ENCODE measurements at places on chromosomes 11 and 22.

DNA sequence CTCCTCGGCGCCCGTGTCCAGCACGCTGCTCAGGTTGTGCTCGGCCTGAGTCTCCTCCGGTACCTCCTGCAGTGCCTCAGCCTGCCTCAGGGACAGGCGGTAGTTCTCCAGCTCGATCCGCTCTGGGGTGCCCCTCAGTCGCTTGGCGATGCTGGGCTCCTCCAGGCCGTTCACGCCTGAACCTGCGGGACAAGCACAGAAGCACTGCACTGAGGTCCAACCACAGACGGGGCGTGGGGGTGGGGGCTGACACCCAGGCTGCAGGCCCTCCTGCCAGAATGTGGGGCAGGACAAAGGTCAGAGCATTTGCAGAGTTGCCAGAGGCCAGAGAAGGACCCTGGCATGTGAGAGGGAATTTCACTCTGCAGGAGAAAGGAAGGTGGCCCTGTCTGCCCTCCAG is 67.6 kb upstream of the BID start:
- no peak for DNase-seq

- no peak for DNase-seq
Observed at GRCh38 chr11:114197799-114198500, 98.2 kb upstream of the NNMT start.

GRCh38 chr22:39177456-39177775 is 24.9 kb upstream of the CBX7 start:
- DNase-seq = peak; percentile 61

- DNase-seq = no peak
Observed at GRCh38 chr22:22870577-22871404, 16.8 kb upstream of the IGLL5 start.

- DNase-seq = no peak
Observed at GRCh38 chr22:47157486-47158270, 395.2 kb downstream of the TBC1D22A start.

DNA sequence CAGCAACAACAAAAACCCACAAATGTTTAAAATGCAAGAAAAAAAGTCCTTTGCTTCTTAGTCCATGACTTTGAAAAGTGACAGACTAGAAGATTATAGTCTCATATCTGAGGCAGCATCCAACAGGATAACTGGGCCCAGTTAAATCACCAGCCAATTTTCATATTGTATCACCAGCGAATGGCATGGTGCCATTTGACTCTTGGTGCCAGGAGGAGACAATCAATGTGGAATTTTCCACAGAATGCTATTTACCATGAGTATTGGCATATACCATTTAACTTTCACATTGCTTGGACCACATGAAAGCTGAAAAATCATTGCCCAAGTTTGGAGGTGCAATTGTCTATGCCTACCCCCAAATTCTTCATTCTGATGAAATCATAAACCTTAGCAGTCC is 255.5 kb downstream of the TENM4 start:
- DNase-seq = no peak

GRCh38 chr22:26529345-26529744 is 17.1 kb upstream of the TFIP11 start:
- DNase-seq = no peak

DNA sequence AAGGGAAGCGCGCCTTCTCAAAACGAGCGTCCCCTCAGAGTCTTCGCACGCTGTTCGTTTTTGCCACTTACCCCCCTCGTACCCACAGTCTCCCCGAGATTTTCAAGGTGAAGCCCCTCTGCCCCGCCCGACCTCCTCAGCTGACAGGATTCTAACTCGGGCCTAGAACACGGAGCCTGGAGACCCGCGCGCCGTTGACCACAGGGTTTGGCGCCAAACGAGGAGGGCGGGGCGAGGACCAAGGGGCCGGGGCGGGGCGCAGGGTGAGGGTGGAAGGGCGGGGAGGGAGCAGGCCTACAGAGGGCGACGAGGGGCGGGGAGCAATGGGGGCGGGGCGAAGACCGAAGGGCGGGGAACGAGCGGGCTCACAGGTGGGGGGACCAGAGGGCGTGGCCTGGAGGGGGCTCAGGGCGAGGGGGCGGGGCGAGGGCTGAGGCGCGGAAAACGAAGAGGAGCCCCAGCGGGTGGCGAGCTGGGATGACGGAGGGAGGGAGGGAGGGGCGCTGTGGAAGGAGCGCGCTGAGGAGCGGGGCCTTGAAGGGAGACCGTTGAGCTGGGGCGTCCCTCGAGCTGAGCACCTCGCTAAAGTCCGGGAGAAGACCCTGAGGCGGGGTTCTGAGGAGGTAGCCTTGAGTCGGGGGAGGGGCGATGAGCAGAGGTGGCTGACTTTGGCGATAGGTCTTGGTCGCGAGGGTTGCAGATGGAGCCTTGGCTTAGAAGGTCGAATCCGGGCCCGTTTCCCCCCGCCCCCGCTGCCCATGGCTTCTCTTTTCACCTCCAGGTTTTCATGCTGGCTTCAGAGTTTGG is at the start of gene DMC1:
Gene DMC1, minus strand, starts transcription at position 212 of the 807 bp plus-strand sequence. CDS start 1,927 bp downstream, outside the sequence.
- peak; percentile 99 for DNase-seq

- DNase-seq = no peak
Observed at GRCh38 chr11:69035946-69036340, 12.8 kb upstream of the TPCN2 start.

DNA sequence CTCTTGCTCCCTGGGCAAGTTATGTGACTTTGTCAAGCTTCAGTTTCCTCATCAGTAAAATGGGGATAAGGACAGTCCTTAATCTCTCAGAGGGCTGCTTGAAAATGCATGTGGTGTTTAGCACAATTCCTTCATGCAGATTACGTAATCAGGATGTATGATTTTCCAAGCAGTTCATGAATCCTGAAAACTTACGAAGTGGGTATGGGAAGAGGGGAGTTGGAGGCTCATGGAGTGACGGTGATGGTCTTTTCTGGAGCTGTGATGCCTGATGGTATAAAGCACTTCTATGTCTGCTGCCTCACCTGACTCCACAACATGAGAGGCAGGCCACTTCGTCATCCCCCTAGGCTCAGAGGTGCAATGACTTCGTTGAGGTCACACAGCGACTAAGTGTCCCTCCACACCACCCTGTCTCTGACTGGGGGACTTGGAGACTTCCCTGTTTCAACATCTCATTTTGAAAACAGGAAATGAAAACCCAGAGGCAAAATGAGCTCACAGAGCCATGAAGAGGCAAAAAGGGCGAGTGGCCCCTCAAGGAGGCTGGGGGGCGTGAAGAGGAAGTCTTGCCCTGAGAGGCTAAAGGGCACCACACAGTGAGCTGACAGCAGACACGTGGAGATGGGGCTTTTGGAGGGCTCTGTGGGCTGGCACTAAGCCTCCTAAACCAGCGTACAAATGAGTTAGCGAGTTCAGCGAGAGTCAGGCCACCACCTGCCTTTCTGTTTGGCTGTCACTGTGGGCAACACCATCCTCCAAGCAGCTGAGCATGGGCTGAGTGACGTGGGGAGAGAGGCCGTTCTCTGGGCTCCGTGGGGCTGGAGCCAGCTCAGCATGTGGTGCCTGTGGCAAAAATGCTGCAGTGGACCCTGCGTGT is 10.1 kb downstream of the MCM5 start:
- peak; percentile 50 for DNase-seq

- DNase-seq = peak; percentile 15
Observed at GRCh38 chr11:1952806-1953482, 5.8 kb downstream of the MRPL23 start.

DNA sequence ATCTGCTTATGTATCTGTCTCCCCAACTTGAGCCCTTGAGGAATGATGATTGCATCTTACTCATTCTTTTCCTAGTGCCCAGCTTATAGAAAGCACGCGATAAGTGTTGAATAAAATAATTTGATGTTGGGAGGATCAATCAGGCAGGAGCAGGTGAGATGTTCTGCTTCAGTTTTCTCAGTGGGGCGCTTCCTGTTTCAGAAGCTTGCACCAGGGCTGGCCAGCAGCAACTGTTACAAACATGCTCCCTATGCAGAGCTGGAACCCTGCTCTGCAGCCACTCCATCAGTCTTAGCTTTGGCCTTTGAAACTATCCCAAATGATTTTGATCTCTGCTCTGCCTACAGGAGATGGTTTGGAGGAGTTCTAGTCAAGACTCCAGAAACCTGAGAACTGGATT is 3.9 kb downstream of the ENDOD1 start:
- DNase-seq = peak; percentile 47

GRCh38 chr11:68206211-68206610 is 6.9 kb downstream of the KMT5B start:
- no peak for DNase-seq

DNA sequence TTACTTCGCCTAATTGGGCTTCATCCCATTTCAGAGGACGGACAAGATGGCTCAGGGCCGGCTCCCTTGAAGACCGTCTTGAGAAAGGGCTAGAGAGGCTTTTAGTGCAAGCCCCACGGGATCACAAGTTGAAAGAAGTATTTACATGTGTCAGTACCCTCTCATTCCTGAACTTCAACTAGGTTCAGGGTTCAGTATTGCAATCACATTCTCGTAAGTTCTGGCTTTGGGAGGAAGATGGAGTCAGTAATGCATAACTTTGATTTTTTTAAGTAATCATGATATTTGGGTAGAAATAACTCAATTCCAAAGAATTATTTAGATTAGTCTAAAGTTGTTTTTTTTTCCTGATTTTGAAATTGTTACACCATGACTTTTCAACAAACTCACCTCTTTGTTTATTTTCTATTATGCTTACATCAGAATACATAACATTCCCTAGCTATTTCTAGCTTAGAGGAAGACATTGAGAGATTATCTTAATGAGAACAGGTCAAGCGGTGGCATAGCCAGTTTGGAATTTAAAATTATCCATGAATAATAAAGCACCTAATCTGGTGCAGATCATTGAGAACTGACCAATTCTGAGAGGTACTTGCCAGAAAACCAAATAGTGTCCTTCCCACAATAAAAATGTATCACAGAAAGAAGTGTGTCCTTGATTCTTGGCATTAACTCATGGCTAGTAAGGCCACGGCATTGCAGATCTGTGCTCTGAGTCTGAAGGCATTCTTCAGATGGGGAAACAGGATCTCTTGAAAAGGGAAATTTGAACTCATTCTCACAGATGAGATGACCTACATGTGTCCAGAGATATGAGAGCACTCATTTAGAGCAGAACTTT is 92.1 kb upstream of the BLID start:
- no peak for DNase-seq

DNA sequence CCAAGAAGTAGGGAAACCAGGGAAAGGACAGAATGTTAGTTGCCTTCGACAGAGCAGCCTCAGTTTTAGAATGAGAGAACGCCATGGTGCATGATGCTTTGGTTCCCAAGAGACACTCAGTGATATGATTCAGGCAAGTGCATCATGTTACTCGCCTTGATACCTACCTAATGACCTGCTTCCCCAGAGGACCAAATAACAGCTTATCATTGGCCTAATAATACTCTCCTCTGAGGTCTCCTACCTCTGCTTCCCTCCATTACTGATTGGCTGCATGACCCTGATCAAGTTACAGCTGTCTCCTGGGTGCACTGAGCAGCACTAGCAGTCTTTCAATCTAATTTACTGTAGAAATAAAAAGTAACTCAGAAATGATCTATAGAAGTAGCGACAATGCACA is 979.7 kb upstream of the FAT3 start:
- no peak for DNase-seq

- no peak for DNase-seq
Observed at GRCh38 chr11:46907606-46908005, 10.7 kb downstream of the LRP4 start.

- no peak for DNase-seq
Observed at GRCh38 chr11:76512851-76513653, 68.2 kb downstream of the EMSY start.
